ENCODE measurements at places on chromosomes 4 and X.

DNA sequence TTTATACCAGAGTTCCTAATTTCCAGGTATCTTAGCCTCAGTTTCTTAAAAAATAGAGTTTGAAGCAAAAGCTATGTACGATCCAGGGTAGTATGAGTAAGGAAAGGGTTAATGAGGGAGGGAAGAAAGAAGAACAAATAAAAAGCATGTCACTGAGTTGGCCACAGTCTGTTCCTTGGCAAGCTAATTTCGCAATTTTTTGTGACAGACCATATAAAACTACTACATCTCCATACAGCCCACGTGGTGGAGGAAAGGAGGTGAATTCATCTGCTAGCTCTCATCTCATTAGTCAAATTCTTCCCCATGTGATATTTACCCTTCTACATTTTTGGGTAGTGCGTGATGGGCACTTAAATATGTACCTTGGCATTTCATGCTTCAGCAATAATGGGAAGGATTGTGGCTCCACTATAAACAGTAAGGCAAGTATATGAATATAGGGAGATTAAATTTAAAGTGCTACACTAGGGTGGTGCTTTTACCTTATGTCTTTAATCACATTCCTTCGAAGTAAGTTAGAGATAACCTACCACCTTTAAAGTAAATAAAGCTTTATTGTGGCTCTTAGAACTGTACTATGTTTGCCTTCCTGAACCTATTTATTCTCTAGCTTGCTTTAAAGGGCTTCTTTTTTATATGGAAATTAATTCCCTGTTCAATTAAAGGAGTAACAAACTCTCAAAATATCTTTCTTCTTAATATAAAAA, 102.1 kb upstream of the VAMP7 start:
- no peak for DNase-seq

DNA sequence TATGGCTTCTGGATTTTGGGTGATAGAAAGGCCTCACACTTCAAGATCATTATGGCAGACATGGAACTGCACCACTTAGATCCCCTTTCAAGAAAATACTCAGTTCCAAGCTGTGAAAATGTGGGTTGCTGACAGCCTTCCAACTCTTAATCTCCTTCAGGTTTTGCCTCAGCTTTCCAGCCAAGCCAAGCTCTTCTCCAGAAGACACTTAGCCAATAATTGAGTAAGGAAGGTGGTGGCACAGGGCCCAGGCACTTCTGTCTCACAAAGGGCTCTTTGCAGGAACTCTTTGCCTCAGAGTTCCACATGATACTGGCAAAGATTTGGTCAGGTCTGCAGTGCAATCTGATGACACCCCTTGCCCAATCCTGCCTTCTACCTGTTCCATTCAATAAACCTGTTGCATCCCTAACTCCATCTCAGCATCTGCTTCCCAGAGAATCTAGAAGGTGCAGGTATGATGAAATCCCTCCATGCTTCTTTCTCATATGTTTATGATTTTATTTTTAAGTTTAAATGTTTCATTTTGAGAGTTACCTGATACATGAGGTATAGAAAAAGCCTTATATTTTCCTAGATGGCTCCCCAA, 30.6 kb downstream of the ANXA5 start:
- DNase-seq = no peak

DNA sequence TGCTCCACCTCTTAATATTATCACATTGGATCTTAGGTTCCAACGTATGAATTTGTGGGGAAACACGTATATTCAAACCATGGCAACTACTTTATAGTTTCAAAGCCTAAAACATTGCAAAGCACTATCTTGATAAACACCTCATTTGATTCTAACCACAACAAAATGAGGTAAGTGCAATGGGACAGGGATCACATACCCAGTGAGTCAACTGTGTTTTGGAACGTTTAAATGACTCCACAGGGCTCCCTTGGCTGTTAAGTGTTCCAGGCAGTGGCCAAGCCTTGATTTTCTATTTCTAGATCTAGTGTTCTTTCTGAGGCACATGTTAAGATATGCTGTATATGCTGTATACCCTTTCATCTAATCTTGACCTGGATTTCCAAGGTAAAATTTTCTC, 54.5 kb upstream of the C1QTNF7 start:
- no peak for DNase-seq

- DNase-seq = no peak
These were observed 47.4 kb downstream of the SMIM14 start for GRCh38 chr4:39591290-39591689.

DNA sequence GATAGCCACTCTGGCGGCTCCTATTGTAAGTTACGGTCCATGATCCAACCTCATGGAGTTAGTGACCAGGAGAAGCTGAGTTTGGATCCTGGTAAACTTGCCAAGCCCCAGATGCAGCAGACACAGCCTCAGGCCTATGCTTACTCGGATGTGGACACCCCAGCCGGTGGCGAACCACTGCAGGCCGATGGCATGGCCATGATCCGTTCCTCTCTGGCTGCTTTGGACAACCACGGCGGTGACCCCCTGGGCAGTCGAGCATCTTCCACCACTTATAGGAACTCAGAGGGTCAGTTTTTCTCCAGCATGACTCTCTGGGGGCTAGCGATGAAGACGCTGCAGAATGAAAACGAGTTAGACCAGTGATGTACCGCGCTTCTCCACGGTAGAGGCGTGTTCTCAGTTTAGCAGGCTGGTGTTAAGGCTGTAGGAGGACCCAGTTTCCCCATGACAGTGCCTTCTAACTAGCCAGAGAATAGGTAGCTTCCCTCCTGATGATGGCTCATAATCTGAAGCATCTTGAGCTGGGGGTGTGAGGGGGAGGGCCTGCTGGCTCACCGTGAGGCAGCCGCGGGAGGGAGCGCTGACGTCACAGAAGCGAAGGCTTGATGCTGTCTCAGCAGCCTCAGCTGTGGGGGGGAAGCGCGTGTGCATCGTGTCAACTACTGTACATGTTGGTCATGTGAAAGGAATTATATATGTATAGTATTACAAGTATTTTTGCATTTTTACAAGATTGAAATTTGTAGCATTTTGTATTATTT, 31.1 kb downstream of the ZBTB49 start:
- DNase-seq = no peak

DNA sequence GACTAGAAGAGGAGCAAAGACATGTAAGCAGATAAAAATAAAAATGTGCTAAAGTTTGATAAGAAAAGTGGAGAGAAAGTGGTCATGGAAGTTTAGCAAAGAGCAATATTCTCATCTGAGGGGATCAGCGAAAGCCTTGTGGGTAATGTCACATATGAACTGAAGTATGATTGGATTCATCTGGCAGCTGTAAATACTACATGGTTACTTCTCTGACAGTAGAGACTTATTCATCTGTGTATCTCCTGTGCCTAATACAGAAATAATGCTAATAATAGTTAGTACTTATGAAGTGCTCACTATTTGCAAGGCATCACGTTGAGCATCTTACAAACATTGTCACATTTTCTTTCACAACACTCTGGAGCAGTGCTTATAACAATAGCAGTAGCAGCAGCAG, 8.9 kb upstream of the IGSF1 start:
- DNase-seq = no peak

DNA sequence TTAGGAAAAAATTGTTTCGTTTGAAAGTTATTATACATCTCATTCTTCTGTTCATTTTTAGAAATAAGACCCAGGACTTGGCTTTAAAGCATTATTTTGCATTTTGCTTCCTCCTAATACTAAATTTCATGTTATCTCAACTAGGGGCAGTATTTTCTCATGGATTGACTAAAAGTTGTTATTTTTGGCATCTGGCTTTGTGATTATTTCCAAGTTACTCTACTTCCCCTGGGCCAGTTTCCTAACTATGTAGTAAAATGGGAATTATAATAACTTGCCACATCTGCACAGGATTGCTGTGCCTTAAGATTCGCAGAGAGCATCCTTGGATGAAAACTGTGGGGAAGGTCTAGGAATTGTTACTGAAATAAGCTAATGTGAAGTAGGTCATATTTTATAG, 3.0 kb downstream of the RBPJ start:
- DNase-seq = no peak

DNA sequence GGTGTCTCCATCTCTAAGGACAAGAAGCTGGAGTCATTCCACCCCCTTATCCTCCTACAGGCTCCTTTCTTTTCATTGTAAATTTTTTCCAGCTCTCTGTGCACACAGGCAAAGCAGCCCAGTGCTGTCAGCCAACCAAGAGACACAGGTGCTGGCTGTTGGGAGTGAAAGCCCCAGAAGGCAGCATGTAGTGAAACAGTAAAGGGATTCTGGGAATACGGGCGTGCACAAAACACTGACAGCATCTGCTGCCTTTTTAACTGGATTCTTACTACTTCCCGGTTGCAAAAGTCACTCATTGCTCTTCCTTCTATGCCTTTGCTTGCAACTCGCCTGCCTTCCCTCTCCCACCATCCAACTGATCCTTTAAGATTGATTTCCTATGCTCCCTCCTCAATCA, 208.6 kb upstream of the PRPS2 start:
- no peak for DNase-seq

DNA sequence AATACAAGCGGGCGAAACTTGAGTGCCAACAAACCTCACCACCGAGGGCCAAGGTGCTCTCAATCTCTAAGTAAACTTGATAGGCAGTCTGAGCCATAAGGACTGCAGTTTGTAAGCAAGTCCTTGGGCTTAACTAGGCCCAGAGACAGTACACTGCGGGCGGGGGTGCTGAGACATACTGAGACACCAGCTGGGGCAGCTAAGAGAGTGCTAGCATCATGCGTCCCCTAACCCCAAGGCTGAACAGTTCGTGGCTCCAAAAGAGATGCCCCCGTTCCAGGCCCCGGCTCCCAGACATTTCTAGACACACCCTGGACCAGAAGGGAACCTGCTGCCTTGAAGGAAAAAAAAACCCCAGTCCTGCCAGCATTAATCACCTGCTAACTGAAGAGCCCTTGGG, 126.8 kb upstream of the PRDX4 start:
- no peak for DNase-seq

- no peak for DNase-seq
These were observed 2.1 kb downstream of the ASMTL start for GRCh38 chrX:1450361-1451161.

DNA sequence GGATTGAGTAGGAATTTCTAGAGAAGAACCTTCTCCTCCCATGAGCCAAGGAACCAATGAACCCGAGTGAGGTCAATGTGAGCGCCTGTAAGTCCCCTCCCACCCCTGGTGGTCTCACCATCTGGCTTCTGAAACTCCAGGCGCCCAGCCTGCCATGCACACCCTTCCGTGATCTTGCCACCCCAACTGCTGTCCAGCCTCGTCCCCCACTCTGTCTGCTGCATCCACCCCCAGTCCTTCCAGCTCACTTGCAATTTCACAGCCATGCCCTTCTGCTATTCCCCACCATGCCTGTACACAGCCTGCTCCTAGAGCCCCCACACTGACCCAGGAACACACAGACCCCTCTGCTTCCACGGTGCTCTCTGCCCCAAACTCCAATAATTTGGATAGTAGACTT, 323.7 kb downstream of the STK32B start:
- DNase-seq = no peak

DNA sequence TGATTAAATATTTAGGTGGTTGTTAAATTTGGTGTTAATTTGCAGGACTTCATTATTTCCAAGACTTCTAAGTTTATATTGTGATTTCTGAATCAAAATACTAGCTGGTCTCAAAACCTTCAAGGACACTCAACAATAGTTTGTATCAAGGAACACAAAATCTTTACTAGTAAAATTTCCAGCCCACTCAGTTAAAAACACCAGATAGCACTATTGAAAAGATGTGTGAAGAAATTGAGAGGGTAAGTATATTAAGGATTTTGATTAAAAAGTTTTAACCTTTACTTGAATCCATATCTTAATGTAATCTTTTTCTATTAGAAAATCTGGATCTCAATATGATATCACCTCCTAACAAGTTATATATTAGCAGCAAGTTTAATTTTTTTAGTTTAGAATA, 89.3 kb upstream of the UGT8 start:
- DNase-seq = no peak

GRCh38 chr4:146342600-146343192, 128.4 kb downstream of the REELD1 start:
- DNase-seq = no peak

DNA sequence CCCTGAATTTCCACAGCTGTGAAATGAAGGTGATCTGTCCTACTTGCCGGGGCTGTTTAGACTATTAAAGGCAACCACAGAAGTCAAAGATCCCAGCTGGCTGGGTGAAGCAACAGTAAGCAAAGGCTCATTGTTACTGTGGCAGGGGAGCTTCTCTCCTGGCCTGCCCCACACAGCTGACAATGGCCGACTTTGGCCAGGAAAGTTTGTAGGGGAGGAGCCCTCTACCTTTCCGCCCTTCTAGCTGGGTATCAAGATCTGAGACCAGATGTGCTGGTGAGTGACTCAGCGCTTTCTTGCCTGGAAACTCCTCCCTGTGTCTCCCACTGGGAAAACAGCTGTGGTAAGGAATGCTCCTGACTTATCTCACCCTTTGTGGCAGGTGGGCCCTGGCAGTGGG, 21.1 kb downstream of the RASSF6 start:
- no peak for DNase-seq

DNA sequence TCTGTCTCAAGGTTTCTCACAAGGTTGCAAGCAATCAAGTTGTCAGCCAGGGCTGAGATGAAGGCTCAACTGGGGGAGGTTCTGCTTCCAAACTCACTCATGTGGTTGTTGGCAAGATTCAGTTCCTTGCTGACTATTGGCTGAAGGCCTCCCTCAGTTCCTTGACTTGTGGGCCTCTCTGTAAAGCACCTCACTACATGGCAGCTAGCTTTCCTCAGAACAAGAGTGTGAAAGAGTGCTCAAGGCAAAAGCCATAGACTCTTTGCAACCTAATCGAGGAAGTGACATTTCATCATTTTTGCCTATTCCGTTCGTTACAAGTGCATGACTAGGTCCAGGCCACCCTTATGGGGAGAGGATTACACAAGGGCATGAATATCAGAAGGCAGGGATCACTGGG, 52.0 kb downstream of the CXorf58 start:
- DNase-seq = no peak

- no peak for DNase-seq
These were observed 161.0 kb downstream of the CPE start for GRCh38 chr4:165539801-165540200.

- DNase-seq = no peak
These were observed 197.2 kb downstream of the ARHGAP24 start for GRCh38 chr4:85672116-85672515.

DNA sequence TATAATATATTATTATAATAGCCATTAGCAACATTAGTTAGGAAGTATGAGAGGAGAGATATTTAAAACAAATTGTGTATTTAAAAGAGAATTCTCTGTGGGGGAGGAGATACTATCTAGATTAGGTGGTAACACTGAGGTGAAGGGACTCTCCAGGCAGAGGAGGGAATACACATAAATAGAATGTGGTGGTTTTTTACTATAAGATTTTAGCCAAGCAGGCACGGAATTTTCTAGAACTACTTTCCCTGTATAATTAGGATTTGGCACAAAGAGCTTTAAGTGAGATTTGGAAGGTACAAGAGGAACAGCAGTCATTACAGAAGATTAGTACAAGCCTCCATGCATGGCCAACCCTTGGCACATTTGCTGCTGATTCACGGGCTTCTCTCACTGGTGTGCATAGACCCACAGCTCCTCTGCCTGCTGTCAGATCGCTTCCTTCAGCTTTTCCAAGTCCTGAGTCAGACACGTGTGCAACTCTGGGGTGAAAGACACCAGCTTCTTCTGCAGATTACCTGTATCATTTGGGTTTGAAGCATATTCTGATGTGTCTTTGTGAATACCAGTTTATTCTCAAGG, 685.5 kb downstream of the KCTD8 start:
- no peak for DNase-seq
